NCI-H2081 treated with DMSO at 0.1 percent for 48 hours (cell line): ENCODE measurements at places on chromosomes 12 and 14.

GRCh38 chr12:76878099-76878898, 520 bp downstream of the CSRP2 start:
- DNase-seq = no peak

DNA sequence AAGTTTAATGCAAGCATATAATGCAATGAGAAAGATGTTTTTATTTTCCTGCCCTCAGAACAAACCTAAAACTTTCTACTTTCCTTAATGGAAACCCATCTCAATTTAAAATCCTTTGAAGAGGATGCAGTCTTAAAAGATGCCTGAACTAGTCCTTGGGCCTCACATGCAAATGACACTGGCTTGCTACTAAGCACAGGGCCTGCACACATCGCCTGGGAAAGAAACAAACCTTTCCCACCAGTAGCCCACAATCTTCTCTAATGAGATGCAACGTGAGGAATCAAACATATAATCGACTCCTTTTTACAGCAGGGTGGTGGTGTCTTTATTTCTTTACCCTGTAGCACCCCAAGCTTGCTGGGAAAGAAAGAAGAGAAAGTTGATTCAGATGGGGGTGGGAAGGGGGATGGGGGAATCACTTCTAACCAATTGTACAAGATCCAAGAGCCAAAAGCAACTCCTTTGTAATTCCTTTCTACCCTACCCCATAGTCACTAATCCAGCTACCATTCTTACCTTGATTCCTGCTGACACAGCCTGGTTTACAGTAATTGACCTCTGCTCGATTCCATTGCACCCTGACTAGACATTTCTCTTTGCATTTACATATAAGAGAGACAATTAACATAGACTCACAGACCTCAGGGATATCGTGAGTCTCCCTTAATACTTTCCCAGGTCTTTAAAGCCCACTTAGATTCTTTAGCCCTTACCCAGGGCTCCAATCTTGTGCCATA, 69.5 kb upstream of the FERMT2 start:
- no peak for DNase-seq

- no peak for DNase-seq
These were observed 22.0 kb upstream of the WDR89 start for GRCh38 chr14:63663428-63664341.

GRCh38 chr14:104794993-104795780, at the start of gene AKT1:
AKT1 (minus strand) TSS chr14:104795748; CDS start chr14:104792643, 3,105 bp downstream.
- DNase-seq = no peak

DNA sequence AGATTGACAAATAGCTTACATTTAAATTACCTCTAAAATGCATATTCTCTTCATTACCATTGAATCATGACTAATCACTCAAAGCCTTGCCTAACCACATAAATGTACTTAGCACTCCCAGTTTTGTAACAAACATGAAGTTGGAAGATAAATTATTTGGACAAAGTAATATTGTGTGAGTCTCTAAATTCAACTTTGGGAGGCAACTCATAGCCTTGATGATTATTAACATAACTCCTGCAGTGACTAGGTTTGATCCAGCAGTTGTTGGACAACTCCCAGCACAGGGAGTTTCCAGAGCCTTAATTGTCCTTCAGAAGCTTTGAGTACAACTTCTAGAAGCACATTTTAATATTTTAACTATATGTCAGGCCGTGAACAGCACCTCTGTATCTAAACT, 153.4 kb upstream of the PDZRN4 start:
- DNase-seq = no peak

DNA sequence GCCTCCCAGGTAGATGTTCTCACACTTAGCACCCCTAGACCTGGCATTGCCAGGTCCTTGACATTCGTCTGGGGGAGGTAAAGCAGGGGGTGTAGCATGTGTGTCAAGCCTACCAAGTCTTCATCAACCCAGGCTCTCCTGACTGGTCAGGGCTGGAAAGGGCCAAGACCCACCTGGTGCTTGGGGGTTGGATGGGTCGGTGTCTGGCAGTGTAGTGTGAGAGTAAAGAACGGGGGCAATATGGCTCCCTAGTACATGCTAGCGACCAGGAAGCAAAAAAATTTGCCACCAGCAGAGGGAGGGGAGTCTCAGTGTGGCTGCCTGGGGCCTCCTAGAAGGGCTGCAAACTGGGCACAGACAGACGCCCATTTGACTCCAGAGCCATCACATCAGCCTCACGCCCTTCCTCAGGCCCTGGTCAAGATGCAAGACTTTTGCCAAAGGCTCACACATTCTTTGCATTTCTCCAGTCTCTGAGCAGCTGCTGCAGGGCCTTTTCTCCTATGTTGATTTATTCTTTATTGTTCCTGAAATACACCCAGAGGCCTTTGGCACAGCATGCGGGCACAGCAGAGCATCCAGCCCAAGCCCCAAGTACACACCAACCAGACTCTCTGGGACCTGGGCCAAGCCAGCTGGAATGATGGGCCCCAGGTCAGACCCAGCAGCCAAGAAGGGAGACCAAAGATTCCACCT, 38.3 kb upstream of the PNMA1 start:
- DNase-seq = no peak

DNA sequence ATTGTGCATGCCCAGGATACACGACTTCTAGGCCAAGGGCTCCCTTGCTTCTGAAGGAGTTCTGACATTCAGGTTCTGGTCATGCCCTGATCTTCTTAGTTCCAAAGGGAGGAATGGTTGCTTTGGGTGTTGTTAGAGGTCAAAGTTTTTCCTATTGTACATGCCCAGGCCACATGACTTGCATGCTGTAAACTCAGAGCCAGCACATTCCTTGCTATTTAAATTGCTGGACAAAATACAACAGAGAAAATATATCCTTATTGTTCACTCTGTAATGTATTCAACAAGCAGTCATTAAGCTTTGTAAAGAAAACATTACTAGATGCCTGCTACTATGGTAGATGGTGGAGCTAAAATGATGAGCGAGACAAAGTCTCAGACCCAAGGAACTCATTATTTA, 71.2 kb upstream of the COCH start:
- no peak for DNase-seq

DNA sequence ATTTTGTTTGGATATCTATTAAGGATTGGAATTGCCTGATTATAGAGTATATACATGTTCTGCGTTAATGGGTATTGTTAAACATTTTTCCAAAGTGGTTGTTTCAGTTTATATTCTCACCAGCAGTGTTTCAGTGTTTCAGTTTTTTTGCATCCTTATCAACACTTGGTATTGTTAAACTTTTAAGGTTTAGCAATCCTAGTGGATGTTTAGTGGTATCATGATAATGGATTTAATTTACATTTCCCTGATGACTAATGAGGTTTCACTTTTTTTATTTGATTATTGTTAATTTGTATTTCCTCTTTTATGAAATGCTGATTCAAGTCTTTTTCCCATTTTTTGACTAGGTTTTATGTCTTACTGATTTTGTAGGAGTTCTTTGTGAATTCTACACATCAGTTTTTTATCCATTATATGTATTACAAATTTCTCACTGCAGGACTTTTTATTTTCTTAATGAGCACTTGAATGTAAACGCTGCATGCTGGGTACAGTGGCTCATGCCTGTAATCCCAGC, 23.7 kb downstream of the YLPM1 start:
- DNase-seq = no peak

DNA sequence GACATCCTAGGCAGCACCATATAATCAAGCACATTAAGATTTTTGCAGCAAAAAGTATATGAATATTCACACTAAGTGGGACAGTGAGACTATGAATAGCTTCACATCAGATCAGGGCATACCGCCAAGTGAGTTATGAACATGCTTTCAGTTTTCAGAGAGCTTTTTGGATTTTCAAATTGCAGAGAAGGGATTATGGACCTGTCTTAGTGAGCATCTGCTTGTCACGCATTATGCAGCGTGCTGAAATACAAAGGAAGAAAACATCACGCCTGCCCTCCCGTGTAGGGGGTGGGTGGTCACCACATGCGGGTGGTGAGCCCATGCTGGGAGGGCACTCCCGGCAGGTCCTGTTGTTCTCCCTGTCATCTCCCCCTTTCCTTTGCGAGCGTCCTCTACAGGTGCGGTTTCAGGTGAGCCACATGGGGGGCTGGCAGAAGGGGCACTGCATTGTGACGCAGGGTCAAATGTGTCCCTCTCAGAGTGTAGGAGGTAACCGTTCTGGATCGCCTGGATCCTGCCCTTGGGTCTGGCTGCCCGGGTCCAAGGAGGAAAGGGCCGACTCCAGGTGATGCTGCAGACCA, 42.6 kb downstream of the TRAF3 start:
- DNase-seq = no peak

DNA sequence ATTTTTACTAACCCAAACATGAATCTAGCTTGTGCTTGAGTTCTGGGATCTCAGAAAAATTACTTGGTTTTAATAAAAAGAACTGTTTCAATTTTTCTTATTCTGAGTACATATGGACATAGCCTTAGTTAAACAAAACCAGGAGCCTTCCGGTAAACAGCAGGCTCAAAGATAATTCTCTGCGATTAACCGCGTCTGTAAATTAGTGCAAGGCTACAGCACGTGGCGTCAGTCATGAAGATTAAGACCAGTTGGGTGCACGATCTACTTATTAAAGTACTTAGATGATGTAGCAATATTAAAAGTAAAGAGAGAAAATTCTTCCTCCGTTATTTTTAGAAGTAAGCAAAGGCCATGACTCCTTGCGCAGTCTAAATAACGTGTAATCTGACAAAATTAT, 700 bp downstream of the KCNJ8 start:
- no peak for DNase-seq
